Stimulated activated CD8-positive, alpha-beta memory T cell treated with anti-CD3 and anti-CD28 coated beads, Interleukin-15, amount 100 ng/mL, for 48 hours (primary cell): ENCODE measurements at places on chromosomes 2 and 18.

- no peak for DNase-seq
Measured at GRCh38 chr2:123415678-123416077, 609.4 kb upstream of the CNTNAP5 start.

DNA sequence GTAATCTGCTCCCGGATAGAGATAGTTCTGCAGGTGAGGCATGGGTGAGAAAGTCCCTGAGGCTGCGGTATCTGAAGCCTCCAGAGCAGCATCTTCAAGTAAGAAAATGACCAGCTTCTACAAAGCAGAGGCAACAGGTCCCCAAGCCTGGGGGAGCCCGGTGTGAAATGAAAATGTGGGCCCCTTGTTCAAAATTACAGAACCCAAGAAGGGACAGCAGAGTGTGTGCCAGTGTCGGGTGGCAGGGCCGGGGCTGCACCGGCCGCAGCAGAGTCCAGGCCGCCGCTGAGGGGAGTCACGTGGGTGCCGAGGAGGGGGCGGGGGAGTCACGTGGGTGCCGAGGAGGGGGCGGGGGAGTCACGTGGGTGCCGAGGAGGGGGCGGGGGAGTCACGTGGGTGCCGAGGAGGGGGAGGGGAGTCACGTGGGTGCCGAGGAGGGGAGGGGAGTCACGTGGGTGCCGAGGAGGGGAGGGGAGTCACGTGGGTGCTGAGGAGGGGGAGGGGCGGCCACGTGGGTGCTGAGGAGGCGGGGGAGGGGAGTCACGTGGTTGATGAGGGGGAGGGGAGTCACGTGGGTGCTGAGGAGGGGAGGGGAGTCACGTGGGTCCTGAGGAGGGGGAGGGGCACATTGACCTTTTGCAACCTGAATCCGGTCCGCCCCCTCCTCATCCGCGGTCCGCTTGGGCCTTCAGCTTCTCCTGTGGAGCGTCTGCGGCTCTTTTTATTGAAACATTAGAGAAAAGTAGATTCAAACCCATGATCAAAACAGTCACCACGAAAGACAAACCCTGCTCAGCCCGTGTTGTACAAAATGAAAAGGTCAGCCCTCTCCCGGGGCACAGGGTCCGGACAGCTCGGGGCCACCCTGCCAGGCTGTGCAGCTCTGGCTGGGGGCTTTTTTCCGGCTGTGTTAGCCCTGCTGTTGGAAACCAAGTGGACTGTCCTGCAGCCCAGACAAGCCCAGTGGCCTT lies 10.4 kb downstream of the COLEC11 start:
- DNase-seq: no peak

- no peak for DNase-seq
Measured at GRCh38 chr18:63421514-63421913, 762 bp downstream of the VPS4B start.

DNA sequence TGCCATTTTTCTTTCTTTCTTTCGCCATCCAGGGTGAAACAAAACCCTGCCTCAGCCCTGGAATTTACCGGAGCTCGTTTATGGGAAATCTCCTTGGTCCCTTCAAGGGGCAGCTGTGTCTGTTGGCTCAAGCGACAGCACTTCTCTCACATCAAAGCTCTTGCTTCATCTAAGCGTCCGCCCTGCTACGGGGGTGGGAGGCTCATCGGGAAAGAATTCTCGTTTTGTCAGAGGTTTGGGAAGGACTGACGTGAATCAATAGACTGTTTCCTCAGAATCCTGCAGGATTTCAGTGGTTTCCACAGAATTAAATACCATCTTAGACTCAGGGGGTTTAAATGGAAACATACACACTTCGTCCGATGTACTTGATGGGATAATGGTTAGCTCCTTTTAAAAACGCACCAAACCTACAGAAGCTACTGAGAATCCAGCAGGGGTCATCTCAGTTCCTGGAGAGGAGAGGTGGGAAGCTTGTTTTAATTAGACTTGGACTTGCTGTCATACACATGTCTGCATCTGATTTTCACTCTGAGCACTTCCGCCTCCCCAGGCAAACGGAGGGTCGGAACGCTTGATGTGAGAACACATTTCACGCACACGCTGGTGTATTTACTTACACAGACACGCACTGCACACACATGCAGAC lies 91.6 kb downstream of the ASB1 start:
- DNase-seq: no peak

DNA sequence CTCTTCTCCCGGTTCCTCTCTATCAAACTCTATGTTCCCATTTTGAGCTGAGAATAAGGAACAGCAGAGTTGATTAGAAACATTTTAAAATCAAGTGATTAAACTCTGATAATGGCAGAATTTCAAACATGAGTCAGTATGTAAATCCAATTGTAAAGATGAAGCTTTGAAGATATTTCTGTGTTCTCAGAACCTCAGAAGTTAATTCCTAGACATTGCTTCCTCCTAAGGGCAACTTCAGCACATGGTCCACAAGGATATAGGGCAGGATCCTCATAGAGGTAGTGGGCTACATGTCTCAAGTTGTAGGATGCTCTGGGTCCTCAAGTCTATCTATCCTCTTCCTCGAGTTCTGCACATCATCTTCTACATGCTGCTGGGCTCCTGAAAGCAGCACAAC lies 46.3 kb downstream of the QPCT start:
- no peak for DNase-seq

DNA sequence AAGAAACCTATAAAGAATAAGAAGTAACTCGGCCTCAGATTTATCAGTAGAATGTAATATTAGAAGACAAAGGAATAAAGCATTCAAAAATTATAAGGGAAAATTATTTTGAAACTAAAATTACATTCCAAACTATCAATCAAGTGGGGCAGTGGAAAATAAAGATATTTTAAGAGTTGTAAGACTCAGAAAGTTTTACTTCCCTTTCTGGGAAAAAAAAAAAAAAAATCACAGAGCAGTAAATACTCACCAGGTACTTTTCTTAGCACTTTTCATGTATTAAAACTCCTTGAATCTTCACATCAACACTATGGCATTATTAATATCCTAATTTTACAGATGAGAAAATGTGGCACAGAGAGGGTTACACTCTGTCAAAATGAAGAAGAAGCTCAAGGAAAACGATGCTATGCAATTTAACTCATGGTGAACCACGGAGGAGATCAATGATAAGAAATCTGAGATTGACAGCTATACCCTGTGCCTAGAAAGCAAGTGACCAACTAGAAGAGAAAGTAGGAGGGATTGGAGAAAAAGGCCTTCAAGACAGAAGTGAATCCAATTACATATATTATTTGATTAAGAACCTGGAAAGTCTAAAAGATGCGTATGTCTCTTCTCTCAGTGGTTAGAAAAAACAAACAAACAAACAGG lies 238.9 kb upstream of the ID2 start:
- no peak for DNase-seq

DNA sequence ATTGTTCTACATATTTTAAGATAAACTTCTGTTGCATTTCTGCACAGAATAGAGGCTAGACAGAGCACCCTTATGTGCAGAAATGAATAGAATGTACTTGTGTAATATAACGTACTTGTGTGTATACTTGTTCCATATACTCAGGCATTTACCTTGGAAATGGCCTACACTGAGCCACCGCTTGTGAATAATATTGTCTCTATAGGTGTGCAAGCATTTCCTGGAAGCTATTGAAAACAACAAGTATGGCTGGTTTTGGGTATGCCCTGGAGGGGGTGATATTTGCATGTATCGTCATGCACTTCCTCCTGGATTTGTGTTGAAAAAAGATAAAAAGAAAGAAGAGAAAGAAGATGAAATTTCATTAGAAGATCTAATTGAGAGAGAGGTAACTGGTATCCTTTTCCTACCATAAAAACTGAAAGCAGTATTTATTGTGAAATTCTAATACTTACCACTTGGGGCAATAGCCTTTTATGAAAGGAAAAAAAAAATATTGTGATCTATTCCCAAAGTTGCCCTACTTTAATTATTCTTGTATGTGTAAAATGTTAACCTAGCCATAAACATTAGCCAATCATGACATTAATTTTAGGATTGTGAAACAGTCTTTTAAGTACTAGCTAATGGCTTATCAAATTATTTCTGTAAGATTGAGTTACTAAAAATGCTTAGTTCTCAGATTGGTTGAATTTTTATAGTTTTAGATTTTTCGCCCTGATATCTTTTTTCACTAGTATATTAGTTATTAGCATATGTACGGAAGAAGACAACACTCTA lies 18.0 kb downstream of the ZC3H15 start:
- DNase-seq: no peak

- DNase-seq: no peak
Measured at GRCh38 chr2:165779706-165780105, 14.3 kb downstream of the GALNT3 start.

DNA sequence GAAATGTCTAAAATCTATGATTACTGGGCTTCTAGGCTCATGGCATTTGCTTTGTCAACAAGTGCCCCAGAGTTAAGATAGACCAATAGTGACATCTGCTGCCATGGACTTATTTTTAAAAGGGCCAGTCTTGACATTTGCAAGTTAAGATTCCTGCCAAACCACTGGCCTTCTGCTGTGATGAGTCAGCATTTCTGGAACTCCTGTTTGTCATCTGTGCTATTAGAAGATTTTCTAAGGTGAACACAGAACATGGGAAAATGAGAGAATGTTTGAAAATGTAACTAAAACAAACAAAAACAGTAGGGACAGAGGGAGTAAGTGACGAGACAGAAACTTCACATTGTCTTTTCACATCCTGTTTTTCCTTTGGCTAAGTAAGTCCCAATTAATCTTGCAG lies 93.7 kb upstream of the WDR75 start:
- DNase-seq: no peak

DNA sequence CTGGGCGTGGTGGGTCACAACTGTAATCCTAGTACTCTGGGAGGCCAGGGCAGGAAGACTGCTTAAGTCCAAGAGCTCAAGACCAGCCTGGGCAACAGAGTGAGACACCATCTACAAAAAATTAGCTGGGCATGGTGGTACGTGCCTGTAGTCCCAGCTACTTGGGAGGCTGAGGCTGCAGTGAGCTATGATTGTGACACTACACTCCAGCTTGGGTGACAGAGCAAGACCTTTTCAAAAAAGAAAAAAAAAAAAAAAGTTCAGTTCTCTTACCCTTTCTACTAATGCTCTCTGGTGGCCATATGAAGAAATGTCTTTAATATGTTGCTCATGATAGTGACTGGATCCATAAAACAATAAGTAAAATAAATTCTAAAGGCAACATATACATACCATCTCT lies 14.9 kb downstream of the TYW5 start:
- no peak for DNase-seq

- DNase-seq: no peak
Measured at GRCh38 chr2:63425606-63426005, 162.7 kb downstream of the WDPCP start.

GRCh38 chr2:134249755-134250154 lies 4.1 kb upstream of the MGAT5 start:
- no peak for DNase-seq

DNA sequence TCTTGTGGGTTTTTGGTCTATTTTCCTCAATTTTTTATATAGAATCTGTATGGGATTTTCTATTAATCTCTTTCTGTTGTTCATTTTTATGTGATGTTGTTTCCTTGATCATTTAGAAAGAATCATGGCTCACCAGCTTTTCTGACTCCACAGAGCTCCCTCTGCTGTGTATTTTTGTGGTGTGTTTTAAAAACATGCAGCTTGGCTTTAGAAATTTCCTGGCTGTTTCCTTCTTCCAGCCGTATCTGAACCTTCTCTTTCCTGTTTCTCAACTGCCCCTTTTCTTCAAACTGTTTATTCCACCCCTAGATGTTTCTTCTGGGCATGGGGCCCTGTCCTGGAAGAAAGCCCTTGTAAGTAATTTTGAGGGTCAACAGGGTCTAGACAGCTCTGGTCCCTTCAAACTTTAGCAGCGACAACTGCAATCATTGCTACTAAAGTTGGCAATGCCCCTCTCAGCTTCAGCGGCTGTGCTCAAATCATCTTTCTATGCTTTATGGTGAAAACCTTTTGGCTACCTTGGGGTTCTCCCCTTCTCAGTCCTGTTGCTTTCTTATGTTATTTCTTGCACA lies 17.6 kb upstream of the COPS8 start:
- no peak for DNase-seq

- DNase-seq: no peak
Measured at GRCh38 chr2:58539973-58540372, 298.8 kb upstream of the FANCL start.

GRCh38 chr2:71530641-71531332 lies 77.4 kb downstream of the DYSF start:
- no peak for DNase-seq

- no peak for DNase-seq
Measured at GRCh38 chr2:221097568-221097915, 474.6 kb downstream of the EPHA4 start.

DNA sequence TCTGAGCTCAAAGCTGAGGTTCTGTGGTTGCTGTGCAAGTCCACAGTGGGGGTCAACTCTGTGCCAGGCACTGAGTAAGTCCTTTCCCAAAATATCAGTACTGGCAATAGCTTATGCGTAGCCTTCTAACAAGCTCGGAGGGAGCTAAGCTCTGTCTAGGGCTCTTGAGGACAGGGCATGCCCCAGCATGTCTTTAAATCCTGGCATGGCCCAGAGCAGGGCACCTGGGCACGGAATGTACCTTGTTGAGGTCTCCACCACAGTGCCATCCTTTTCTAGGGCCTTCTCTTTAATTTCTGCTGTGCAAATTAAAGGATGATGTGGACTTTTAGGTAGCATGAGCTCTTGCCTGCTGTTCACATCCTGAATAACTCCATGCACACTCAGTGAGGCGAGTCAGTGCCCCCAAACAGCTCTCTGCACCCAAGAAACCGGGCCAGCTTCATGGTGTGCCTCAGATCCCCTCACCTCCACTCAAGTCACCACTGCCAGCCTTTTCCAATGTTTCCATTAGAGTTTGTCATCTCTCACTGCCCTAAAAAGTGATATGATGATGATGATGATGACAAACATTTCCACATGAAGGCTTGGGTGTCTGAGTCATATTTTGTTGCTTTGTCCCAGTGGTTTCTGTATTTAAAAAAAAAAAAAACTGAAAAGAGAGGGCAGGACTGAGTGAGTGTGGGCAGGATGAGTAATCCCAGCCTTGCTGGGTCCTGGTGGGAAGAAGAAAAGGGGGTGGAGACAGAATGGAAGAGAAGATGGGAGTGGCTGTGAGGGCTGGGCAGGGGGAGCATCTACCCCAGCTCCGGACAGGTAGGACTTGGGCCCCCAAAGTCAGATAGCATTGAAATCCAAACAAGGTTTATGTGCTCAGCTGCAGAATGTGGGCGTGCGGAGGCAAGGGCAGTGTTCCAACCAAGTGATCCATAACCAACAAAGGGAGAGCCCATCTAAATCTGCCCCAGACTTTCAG lies 78.9 kb downstream of the ZBTB7C start:
- DNase-seq: no peak

- DNase-seq: no peak
Measured at GRCh38 chr18:58363767-58364540, 264.9 kb downstream of the ALPK2 start.
